Thoracic aorta (tissue), 2 donors: ENCODE measurements at places on chromosomes 16 and 17. TPM values are rescaled to one million over a fixed set of nuclear protein-coding genes. Genes with fewer than 3 reads are reported as not detected.

DNA sequence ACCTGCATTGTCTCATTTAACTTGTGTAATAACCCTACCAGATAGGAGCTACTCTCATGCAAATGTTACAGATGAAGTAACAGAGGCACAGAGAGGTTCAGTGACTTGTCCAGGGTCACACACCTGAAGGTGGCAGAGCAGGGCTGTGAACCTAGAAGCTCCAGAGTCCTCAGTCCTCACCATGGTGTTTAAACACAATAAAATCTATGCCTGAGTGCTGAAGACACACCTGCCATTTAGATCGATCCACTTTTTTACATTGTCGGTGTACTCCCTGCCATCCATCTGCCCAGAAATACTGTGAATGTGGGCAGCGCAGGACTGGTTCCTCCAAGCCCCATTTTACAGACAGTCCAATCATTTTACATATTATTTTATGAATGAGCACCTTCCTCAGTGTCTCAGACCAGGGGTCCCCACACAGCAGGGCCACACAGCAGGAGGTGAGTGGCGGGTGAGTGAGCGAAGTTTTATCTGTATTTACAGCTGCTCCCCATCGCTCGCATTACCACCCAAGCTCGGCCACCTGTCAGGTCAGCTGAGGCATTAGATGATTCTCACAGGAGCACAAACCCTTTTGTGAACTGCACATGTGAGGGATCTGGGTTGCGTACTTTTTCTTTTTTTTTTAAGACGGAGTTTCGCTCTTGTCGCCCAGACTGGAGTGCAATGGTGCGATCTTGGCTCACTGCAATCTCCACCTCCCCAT lies 5.6 kb downstream of the IL4R start:
- peaks cover 78% of the 10 kb centered on the region for H3K4me1 ChIP-seq
- no peak overlapping the region for H3K4me3 ChIP-seq
- H3K36me3 ChIP-seq, result no peaks in the 10 kb centered on the region
- H3K27ac ChIP-seq, result no peak overlapping the region
- DNase-seq, result no peak

GRCh38 chr17:80187090-80187489 lies 17.3 kb downstream of the CARD14 start:
- H3K4me3 ChIP-seq, result no peak overlapping the region
- H3K27ac ChIP-seq, result no peak overlapping the region
- H3K36me3 ChIP-seq, result no peaks in the 10 kb centered on the region
- no peak for DNase-seq
- no peaks in the 10 kb centered on the region for H3K27me3 ChIP-seq
- no peaks in the 10 kb centered on the region for H3K4me1 ChIP-seq

DNA sequence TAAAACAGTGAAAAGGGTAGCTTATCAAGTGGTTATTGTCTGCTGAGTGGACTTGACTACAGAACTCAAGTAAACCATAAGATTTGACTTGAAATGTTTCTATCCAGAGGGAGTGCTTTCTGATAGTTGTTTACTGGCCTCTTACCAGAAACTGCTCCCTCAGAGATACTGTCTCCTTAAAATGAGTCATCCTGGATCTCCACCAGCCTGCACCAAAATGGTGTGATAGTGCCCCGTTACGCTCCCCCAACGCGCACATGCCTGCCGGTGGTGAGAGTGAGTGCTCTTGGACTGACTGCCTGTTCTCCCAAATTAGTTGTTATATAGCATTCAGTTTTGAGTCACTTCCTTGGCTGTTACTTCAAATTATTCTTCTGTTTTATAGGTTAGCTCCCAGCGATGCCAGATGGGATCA lies 22.9 kb downstream of the PRCD start:
- no peak for DNase-seq
- no peaks in the 10 kb centered on the region for H3K27me3 ChIP-seq
- H3K4me3 ChIP-seq, result no peak overlapping the region
- H3K36me3 ChIP-seq, result peaks cover 4% of the 10 kb centered on the region

DNA sequence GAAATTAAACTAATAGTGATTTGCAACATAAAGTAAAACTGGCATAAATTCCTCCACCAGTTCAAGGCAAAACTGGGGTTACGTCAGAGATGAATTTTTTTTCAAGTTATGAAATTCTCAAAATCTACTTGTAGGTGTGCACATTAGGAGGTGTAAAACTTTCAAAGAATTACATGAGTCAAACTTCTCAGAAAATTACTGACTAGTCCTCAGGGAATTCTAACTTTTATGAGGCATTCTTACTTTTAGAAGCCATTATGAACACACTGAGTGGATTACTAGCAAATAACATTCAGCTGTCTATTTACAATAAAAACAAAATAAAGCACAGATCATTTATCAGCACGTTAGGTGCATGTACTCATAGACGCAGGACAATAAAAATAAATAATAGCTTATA lies 348.7 kb downstream of the CDH11 start:
- H3K36me3 ChIP-seq, result no peaks in the 10 kb centered on the region
- H3K4me3 ChIP-seq, result no peak overlapping the region
- H3K4me1 ChIP-seq, result no peaks in the 10 kb centered on the region
- no peak overlapping the region for H3K27ac ChIP-seq
- no peaks in the 10 kb centered on the region for H3K27me3 ChIP-seq

TBC1D26 gene
- not detected for total RNA-seq

- no peak for DNase-seq
- H3K27me3 ChIP-seq, result no peaks in the 10 kb centered on the region
- peaks cover 13% of the 10 kb centered on the region for H3K4me1 ChIP-seq
Observed at GRCh38 chr17:77864234-77865111, 94.0 kb upstream of the TNRC6C start.
